WTC11 (cell line): ENCODE measurements at places on chromosomes 2 and 18.

- no peak for DNase-seq
Observed at GRCh38 chr2:207219081-207219630, 53.4 kb upstream of the KLF7 start.

GRCh38 chr2:9140645-9141044 lies 66.0 kb upstream of the ASAP2 start:
- no peak for DNase-seq

GRCh38 chr2:96961210-96961950 lies 25.0 kb downstream of the FAM178B start:
- no peak for DNase-seq

DNA sequence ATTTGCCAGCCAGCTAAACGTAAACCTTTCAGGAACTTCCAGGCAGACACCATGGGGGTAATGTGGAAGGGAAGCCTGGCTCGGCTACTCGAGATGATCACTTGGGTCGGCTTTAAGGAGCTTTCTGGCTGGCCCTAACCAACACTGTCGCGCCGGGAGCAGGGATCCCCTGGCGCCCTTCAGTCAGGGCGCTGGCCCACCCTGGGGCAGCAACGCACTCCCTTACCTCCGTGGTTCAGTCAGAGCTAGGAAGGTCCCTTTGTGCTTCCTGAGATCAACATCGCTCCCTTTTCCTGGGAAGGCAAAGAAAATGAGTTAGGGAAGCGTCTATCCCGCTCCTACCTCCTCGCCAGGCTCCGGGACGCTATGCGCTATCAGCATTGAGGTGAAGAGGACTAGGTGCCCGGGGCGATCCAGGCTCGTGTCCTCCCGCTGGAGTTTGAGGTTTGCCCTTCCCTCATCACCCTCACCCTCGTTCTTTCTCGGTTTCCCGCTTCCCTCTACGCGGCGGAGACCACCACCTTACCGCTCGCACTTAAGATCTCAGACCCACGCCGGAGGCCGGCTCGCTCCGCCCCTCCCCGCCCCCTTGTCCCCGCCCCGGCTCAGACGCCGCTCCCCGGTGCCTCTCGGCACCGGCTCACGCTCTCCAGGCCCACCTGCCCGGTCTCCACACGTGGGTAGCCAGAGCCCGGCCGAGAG lies 449 bp upstream of the ATRAID start:
- peak; percentile 78 for DNase-seq

GRCh38 chr2:220948579-220948978 lies 623.5 kb downstream of the EPHA4 start:
- DNase-seq: no peak

- DNase-seq: no peak
Observed at GRCh38 chr18:23933407-23933806, 81.1 kb upstream of the TTC39C start.

DNA sequence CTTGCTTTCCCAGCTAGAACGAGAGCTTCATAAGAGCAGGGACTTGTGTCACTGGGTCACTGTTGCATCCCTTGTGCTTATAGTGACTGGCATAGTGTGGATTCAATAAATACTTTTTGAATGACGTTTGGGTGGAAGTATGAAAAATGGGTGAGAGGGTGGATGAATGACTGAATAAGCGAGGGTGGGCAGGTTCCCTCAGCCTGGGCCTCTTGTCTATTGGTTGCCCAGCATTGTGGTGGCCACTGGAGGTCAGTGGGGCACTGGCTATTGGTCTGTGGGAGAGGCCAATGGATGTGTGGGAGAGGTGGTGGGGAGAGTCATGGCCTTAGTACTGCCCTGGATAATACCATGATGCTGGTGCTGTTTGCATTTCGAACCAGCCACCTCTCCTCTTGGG lies 93.8 kb upstream of the SKOR2 start:
- no peak for DNase-seq

- no peak for DNase-seq
Observed at GRCh38 chr18:13524811-13525210, 201.5 kb downstream of the FAM210A start.

GRCh38 chr18:10059610-10060468 lies 146.0 kb downstream of the VAPA start:
- no peak for DNase-seq

DNA sequence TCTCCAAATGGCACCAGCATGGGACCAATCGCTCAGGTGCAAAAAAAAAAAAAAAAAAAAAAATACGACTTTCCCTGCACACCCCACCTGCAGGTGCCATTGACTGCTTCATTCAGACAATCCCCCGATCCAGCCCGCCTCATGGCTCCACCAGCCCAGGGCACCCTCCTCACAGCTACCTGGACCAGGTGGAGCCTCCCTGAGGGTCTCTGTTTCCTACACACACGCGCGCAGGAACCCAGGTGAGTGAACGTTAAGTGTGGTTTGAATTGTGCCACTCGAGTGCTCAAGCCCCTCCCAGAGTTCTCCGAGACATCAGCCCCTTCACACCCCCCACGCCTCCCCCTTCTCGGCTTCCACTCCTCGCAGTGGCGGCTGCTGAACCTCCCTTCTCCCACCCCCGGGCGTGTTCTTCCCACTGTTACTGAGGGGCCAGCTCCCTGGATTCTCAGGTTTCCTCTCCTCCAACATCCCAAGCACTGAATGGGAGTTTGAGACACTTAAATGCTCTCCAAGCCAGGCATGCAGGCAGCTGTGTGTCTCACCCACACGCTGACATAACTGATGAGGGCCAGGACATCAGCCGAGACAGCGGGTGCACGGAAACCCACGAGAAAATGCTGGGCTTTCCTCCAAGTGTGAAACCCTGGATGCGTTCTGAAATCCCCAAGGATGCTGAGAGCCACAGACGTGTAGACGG lies 88.8 kb upstream of the SNTG2 start:
- DNase-seq: no peak

DNA sequence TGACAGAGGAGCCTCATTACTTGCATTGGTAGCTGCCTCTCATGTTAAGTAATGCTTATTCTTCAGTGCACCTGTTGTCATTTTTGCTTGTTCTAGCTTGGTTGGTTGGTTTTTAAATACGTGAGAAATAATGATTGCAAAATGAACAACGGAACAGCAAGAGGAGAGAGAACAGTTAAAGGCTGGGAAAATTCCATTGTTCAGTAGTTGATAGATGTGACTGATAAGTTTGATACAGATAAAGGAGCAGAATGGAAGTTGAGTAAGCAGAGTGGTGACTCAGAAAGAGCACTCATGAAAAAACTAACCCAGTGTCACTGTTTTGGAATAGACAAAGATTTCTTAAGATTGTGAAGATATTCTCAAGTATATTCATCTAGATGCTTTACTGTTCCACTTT lies 50.5 kb downstream of the MTA3 start:
- no peak for DNase-seq

GRCh38 chr2:173395567-173396351 lies 41.1 kb downstream of the CDCA7 start:
- DNase-seq: no peak

DNA sequence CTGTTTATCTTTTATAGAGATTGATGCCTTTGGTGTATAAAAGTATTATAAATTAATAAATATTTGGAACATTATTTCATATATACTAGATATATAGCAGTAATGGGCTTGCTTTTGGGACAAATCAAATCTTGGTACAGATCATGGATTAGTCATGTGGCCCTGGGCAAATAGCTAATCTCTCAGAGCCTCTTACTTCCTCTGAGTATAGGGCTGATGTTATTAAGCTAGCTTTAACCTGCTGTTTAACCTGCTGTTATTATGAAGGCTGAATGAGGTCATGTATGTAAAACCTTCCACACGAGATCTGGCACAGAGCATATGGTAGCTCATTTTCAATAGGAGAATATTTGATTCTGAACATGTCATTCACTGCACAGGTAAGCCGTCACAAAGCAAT lies 5.7 kb downstream of the ITGB6 start:
- no peak for DNase-seq

DNA sequence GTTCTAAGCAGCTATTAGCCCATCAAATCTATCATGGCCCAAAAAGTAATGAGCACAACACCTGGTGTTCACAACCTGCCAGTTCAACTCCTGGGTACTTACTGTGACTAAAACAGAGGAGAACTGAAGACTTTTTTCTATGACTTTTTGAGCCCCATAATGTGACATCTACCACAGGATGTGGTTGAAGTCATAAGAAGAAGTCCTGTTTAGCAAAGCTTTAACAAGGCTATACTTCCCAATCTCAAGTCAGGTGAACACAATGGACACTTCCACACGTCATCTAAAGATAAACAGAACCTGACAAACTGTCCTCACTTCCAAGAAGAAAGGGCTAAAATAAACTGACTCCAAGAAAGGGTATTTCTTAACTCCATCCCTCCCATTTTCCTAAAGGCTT lies 138.8 kb downstream of the ATAD2B start:
- no peak for DNase-seq

- DNase-seq: no peak
Observed at GRCh38 chr2:172640389-172640788, 84.5 kb downstream of the PDK1 start.

GRCh38 chr2:127735537-127736399 lies 34.5 kb downstream of the SFT2D3 start:
- no peak for DNase-seq

DNA sequence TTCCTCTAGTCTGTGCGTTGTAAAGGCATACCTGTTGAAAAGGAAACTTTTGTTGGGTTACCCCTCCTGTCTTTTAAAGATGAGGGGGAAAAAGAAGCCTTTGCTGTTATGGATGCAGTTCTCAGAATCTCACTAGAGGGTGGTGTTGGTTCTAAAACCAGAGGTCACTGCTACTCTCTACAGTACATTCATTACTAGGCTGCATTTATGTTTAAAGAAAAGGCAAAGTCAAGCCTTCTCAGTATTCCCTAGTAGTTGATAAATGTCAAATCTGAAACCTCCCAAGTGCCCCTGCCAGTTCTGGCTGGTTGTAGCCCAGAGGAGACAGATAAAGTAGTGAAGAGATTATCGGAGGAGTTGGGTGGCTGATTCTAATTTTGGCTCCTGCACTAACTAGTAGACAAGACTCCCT lies 1.4 kb upstream of the PLCL1 start:
- no peak for DNase-seq

DNA sequence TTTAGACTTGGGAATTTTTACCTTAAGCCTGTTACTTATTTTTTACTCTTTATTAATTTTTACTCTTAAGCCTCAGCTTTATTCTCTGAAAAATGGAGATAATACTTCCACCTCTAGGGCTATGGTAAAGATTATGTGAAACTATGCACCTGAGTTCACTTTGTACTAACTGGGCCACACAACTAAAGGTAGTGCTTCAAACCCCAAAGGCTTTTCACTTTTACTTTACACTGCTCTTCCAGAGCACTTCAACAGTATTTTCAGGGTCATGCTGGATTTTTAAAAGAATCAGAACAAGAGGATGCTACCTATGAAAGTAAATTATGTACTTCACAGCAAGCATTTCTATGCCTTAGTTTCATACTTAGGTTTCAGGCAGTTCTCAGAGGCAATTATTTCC lies 27.8 kb downstream of the MEX3C start:
- DNase-seq: no peak

DNA sequence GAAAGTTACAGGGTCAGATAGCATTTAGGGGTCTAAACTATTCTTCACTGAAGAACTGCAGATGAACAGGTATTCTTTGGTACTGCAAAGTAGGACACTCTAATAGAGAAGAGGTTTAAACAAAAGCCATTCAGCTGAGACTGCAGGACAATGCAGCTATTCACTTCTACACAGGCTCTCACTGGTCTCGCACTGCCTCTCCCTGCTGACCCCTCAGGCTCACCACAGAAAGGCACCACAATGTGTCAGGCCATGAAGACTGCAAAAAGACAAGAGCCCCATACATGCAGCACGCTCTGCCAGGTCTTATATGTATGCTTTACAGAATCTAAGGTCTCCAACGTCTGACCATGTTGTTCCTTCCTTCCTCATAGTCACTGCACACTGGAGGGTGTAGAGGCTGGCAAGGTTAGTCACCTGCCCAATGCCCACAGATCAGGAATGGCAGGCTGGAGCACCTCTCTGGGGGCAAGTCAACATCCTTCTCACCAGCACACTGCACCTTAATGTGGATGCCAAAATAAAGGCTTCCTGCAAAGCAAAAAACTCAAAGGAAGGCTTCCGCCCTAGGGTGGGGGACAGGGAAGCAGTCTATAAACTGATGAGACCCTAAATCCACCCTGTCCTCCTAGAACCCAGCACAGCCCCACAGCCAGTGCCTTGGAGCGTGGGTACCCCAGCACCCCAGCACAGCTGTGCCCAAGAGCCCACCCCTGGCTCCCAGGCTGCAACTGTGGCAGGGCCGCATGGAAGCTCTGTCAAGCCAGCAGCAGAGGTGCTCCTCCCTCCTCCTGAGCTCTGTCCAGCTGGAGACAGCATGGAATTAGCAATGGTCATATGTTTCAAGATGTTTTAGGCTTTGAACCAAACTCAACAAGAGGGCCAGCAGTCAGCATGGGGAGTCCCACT lies 10.7 kb upstream of the RNU4ATAC start:
- DNase-seq: no peak

DNA sequence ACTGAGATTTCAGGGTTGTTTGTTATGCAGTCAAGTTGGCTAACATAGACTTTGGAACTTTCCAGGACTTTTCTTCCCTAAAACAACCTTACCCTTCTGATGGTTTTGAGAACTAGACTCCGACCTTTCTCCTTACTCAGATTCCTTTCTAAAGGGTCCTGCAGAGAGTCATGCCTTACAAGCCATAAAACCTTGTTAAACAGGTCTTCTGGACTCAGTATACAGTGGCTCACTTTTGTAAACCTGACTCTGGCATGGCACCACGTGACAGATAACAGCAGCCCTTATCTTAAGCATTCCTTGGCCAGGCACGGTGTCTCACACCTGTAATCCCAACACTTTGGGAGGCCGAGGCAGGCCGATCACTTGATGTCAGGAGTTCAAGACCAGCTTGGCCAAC lies 253.2 kb upstream of the RAB6C start:
- DNase-seq: no peak

DNA sequence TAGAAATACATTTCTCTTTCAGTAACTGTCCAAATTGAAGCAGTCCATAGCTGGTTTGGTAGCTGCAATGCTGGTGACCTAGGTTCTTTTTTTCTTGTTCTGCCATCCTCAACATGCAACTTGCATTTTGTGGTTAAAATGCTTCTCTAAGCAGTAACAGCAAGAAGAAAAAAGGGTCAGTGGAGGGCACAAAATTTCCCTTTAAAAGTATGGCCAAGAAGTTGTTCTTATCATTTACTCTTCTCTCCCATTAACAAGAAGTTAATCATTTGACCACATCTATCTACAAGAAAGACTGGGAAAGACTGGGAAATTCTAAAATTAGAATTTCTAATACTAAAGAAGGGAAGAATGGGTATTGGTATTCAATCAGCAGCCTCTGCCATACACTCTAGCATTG lies 569.9 kb downstream of the CPS1 start:
- no peak for DNase-seq

- no peak for DNase-seq
Observed at GRCh38 chr2:234157817-234158588, 107.5 kb downstream of the SPP2 start.

DNA sequence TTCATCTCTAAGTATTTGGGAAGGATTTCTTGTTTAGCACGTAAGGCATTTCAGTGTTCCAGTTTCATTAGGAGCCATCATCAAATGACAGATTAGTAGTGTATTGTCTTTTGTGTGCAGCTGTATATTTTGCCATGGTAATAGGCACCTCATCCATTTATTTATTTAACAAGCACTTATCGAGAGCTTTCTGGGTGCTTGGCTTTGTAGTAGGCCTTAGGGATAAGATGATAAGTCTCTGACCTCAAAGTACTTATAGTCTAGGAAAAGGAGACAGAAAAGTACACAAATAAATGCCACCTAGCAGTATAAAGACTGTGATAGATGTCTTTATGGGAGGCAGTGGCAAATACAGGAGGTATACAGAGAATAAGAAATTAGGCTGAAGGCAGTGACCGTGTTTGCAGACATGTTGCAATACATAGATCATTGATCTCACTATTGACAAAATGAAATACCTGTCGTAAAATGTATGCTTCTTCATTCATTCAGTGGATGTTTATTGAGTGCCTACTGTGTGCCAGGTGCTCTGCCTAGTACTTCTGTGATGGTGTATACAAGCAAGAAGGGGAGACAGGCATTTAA lies 265.9 kb downstream of the SETBP1 start:
- DNase-seq: no peak
